HepG2 (cell line): ENCODE measurements at places on chromosomes 12 and 14. TPM values are rescaled to one million over a fixed set of nuclear protein-coding genes. Genes with fewer than 3 reads are reported as not detected.
A peak's percentile ranks its signal among the peaks of the same experiment; 100 is the strongest.

DNA sequence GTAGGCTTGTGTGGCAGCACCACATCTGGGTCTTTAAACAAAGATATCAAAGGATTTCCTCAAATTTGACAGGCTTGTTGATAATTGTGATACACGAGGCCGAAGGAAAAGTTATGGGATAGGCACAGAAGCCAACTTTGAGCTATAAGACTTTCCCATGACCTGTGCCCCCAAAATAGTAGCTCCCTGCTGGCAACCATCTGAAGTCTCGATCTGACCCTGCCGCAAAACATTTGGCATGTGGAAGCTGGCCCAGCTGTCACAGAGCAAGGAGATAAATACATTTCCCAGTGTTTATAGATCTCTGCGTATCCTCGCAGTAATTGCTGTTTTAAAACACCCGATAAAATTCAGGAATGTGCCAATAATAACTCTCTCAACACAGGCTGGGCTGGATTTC, 26.4 kb upstream of the RGS6 start:
- peaks cover 31% of the 10 kb centered on the region; the same call in 2 of the 3 replicates for H3K27me3 ChIP-seq
- H3K36me3 ChIP-seq: no peaks in the 10 kb centered on the region
- no peaks in the 10 kb centered on the region for H3K4me1 ChIP-seq
- H3K4me3 ChIP-seq: no peak overlapping the region

The SCNN1A gene
- 0.63 and 1.5 TPM in 2 replicates for total RNA-seq

DNA sequence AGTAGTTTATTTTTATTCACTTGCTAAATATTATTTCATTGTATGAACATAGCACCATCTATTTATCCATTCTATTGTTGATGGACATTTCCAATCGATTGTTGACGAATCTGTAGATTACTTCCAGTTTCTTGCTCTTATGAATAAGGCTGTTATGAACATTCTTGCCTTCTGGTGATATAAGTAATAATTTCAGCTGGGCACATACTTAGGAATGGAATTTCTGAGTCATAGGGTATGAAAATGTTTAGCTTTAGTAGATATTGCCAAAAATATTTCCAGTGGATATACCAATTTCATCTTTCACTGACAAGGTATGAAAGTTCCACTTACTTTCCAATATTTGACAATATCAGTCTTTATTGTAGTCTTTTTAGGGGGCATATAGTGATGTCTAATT, 468.5 kb downstream of the ETNK1 start:
- H3K27ac ChIP-seq: no peak overlapping the region
- no peaks in the 10 kb centered on the region for H3K4me1 ChIP-seq
- H3K27me3 ChIP-seq: no peaks in the 10 kb centered on the region
- H3K4me3 ChIP-seq: no peak overlapping the region
- H3K36me3 ChIP-seq: no peaks in the 10 kb centered on the region

GRCh38 chr14:77882098-77882497, 82.2 kb downstream of the ADCK1 start:
- no peak overlapping the region for H3K4me3 ChIP-seq
- no peaks in the 10 kb centered on the region for H3K27me3 ChIP-seq
- H3K36me3 ChIP-seq: no peaks in the 10 kb centered on the region
- no peak for DNase-seq
- peaks cover 6% of the 10 kb centered on the region; the same call in 1 of the 2 replicates for H3K4me1 ChIP-seq

The FBRSL1 gene
- total RNA-seq: 3.7 and 7.9 TPM in 2 replicates

- H3K27me3 ChIP-seq: peaks cover 90% of the 10 kb centered on the region
- no peak for DNase-seq
- H3K4me3 ChIP-seq: no peak overlapping the region
- no peaks in the 10 kb centered on the region; the same call in 1 of the 2 replicates for H3K4me1 ChIP-seq
These were observed 7.3 kb downstream of the PLD4 start for GRCh38 chr14:104931771-104932675.

The RIC8B gene
- 7.5 and 9.9 TPM in 2 replicates for total RNA-seq

- H3K4me3 ChIP-seq: no peak overlapping the region
- no peaks in the 10 kb centered on the region for H3K4me1 ChIP-seq
- H3K27me3 ChIP-seq: no peaks in the 10 kb centered on the region
- no peaks in the 10 kb centered on the region for H3K36me3 ChIP-seq
- DNase-seq: no peak
These were observed 661.8 kb downstream of the DIO2 start for GRCh38 chr14:79549515-79549914.

DNA sequence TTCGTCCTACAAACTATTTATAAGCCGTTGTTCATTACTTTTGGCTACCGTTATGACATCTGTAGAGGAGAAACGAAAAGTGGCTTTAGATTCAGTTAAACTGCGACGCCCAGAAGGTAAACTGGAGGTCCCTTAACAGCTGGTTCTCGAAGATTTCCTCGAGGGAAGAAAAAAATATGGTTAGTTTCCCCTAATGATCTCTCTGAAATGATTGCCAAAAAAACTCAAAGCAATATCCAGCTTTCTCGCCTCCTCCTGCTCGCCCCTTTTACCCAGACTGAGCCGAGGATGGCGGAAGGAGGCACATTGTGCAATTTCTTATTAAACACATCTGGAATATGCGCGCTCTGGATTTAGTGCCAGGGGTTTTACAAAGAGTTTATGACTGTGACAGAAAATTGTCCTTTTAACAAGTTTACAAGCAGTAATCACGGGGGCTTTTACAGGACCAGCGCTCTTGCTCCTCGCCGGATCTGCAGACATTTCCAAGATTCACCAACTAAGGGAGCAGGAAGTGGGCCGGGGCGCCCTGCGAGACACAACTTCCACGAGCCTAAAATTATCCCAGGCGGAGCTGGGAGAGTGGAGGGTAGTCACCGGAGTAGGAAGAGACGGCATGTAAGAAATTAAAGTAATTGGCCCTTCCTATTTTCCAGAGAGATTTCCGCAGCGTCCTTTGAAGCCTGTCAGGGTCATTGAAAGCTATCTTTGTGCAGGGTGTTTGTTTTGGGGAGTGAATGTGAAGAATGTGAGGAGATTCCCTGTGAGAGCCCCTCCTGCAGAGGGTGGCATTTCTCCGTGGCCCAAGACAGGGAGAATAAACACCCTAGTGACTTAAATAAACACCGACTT, 5.6 kb downstream of the SIX1 start:
- H3K4me3 ChIP-seq: no peak overlapping the region
- peak overlapping the region; percentile 22 for H3K27ac ChIP-seq
- no peaks in the 10 kb centered on the region for H3K27me3 ChIP-seq
- no peaks in the 10 kb centered on the region for H3K36me3 ChIP-seq

The SLC5A8 gene
- not detected in 2 replicates for total RNA-seq

The OR9K2 gene
- not detected in 2 replicates for total RNA-seq

DNA sequence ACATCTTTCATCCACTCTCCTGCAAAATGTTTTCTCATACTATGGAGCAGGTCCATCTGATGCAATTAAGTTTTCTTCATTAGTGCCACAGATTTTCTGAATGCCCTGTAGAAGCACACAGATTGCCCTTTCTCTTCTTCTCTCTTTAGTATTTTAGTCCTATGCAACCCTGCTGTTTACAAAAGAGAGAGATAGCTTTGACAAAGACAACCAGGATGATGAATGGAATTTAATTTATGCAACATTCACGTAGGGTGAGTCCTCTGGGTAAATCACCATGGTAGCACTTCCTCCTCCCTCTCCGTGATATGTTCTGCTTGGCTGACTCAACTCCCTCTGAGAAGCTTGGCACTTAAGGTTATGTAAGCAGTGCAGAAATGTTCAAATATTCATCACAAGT, 400.9 kb upstream of the PDE3A start:
- H3K36me3 ChIP-seq: no peaks in the 10 kb centered on the region
- H3K27ac ChIP-seq: no peak overlapping the region
- H3K27me3 ChIP-seq: no peaks in the 10 kb centered on the region
- H3K4me1 ChIP-seq: no peaks in the 10 kb centered on the region
- DNase-seq: no peak

- H3K4me3 ChIP-seq: no peak overlapping the region
- H3K4me1 ChIP-seq: no peaks in the 10 kb centered on the region
- no peak overlapping the region for H3K27ac ChIP-seq
- H3K27me3 ChIP-seq: no peaks in the 10 kb centered on the region
- DNase-seq: no peak
These were observed 246.3 kb upstream of the CLEC14A start for GRCh38 chr14:38502239-38502638.

The TEX52 gene
- 0.17 TPM in 1 of 2 replicates, not detected in the other for total RNA-seq
